ENCODE measurements at places on chromosomes 7 and 10.

DNA sequence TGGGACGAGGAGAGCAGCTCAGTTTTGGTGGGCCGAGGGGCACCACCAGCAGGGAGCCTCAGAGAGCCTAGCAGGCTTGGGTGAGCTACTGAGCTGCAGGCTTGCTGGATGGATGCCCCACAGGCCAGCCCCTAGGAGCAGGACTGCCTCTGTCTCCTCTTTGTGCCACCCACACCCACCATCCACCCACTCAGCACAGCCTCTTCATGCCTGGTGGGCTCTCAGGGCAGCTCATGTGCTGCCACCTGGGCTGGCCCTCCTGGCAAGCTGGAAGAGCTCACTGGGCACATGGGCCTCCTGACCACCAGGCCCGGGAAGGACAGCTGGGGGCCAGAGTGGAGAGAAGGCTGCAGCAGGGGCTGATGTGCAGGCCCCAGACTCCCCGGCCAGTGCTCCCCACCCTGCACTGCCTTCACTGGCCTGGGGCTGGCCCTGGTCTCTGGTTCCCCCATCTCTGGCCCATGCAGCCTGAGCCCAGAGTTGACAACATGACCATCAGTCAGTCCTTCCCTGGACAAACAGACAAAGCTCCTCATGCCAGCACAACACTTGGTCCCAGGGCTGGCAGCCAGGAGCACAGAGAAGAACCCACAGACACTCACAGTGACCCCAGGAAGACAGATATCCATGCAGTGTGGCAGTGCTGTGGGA lies 8.2 kb downstream of the RASGEF1A start:
- no peak for DNase-seq

GRCh38 chr7:98329100-98329790 lies 47.8 kb downstream of the BRI3 start:
- no peak for DNase-seq

DNA sequence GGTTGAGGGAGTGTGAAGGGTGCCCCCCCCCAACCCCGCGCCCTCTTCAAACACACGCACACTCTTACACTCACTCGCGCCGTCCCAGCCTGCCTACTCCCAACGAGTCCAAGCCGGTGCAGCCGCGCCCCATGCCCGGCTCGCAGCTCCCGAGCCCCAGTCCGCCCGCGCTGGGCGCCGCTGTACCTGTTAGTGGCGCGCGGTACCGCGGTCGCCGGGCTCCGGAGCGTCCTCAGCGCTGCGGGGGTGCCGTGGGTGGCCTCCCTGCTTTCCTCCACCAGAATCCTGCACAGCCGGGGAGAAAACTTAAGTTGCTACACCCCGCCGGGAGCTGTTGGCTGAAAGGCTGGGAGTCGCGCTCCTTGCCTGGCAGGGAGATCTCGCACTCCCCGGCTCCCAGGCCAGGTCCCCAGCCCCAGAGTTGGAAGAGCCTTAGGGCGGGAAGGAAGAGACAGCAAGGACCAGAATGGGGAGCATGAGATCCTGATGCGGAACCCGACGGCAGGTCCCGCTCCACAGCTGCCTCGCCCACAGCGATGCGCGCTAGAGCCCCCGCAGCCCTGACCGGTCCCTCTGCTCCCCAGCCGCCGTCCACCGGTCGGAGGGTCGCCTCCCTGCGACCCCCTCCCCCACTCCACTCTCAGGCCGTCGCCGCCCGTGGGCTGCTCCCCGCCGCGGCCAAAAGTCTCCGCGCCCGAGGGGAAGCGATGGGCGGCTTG lies 863 bp downstream of the ST8SIA6 start:
- peak; percentile 12 for DNase-seq

DNA sequence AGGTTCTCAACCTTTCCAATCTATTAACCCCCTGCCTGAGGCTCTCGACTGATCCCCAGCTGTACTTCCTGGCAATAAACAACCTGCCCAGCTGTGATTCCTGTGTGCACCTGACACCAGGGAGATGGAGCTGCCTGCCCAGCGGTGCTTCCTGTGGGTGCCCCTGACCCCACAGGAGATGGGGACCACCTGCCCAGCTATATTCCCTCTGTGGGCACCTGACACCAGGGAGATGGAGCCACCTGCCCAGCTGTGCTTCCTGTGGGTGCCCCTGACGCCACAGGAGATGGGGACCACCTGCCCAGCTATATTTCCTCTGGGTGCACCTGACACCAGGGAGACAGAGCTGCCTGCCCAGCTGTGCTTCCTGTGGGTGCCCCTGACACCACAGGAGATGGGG lies 184.0 kb downstream of the DIP2C start:
- DNase-seq: no peak

DNA sequence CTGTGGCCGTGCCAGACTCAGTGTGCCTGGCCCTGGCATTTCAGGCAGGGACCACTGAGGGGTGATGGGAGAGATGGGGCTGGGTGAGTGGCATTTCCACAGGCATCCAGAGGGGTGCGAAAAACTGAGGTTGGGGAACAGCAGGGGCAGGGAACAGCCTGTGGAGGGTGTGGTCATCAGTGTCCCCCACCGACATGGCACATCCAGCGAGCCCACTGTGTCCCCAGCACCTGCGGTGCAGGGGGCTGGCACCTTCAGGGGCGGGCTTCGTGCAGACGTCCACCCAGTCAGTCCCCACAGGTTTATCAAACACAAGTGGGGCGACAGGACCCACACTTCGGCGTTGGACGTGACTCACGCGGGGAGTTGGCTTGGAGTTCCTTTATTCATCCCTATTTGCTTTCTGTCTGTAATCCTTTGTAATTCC lies 14.8 kb downstream of the CUX1 start:
- no peak for DNase-seq

DNA sequence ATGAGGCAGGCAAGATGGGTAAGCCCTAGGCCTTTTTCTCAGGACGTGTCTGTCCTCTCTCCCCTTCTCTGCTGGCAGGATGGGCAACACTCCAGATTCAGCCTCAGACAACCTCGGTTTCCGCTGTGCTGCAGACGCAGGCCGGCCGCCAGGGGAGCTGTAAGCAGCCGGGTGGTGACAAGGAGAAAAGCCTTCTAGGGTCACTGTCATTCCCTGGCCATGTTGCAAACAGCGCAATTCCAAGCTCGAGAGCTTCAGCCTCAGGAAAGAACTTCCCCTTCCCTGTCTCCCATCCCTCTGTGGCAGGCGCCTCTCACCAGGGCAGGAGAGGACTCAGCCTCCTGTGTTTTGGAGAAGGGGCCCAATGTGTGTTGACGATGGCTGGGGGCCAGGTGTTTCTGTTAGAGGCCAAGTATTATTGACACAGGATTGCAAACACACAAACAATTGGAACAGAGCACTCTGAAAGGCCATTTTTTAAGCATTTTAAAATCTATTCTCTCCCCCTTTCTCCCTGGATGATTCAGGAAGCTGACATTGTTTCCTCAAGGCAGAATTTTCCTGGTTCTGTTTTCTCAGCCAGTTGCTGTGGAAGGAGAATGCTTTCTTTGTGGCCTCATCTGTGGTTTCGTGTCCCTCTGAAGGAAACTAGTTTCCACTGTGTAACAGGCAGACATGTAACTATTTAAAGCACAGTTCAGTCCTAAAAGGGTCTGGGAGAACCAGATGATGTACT lies 13.1 kb downstream of the PHKG1 start:
- peak; percentile 93 for DNase-seq

GRCh38 chr10:73871295-73872189 lies 2.8 kb downstream of the CAMK2G start:
- peak; percentile 39 for DNase-seq

DNA sequence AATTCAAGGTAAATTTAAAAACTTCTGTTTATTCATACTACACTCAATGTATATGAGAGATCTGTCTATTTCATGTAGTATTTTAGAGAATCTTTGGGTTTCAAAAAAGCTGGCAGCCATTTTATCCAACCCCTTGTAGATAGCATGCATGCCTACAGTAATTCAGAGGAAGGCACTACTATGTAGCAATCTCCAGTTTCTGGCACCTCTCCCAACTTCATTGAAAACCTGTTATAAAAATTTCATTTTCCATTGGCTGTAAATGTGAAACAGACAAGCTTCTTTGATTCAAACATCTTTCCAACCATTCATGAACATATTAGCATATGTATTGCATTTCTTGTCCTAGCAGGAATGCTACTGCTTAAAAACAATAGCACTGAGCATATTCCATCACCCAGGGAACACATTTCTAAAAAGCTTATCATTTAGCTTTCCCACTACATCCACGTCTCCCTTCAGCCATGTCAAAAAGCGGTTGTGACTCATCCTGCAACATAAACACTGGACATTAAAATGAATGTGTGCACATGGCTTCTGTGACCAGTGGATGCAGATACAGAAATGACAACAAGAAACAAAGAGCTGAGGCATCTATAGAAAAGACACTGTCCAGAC lies 330.4 kb upstream of the AOAH start:
- peak; percentile 52 for DNase-seq

DNA sequence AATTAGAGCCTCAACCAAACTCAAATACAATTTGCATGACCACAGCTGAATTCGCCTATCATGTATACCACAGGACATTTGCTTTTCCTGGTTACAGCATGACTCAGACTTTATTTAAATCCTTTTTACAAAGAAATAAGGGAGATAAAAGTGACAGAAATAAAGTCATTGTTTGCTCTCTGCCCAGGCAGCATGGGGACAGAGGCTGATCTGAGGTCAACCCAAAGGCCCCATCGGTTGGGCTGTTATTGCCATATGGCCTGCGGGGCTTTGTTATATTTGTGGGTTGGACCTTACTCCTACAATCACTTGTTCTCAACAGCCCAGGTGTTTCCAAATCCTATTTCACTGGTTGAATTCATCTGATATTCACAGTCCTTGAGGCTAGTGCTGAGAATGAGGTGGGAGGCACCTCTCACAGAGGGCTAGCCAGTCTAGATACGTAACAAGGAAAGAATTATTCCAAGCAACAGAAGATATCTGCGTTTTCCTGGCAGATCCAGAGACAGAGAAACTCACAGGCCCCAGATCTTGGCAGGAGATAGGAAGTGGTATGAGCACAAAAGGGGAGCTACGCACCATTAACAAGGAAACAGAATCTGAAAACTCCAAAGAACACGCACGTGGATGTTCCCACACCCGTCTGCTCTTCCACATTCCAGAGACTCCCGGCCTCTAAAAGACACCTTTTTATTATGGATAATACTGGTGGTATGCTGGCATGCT lies 117.3 kb downstream of the HIPK2 start:
- DNase-seq: no peak

DNA sequence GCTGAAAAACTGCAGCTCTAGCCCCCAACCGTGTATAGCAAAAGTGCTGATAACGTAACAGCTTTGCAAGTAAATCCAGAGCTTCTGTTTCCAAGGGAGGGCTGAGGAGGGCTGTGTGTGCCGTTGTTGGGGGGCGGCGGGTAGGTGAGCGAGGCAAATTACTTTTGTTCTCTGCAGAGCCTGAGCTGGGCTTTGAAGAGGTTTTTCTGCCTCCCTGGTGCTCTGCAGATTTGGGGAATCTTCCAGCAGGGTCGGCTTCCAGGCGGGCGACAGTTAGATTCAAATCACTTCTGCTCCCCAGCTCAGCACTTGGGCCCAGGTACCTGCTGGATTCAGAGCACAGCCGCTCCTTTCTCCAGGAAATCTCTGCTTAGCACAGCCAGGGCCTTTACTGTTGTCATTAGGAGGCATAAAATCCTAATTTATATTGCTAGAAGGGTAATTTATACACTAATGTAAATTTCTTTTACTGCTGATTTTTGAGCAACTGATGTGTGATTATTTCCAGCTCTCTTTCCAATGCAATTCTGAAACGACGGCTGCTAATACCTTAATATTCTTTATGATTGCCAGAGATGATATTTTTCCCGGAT lies 442.4 kb downstream of the TYW1 start:
- no peak for DNase-seq

GRCh38 chr7:129948338-129948737 lies 4.4 kb downstream of the UBE2H start:
- no peak for DNase-seq

DNA sequence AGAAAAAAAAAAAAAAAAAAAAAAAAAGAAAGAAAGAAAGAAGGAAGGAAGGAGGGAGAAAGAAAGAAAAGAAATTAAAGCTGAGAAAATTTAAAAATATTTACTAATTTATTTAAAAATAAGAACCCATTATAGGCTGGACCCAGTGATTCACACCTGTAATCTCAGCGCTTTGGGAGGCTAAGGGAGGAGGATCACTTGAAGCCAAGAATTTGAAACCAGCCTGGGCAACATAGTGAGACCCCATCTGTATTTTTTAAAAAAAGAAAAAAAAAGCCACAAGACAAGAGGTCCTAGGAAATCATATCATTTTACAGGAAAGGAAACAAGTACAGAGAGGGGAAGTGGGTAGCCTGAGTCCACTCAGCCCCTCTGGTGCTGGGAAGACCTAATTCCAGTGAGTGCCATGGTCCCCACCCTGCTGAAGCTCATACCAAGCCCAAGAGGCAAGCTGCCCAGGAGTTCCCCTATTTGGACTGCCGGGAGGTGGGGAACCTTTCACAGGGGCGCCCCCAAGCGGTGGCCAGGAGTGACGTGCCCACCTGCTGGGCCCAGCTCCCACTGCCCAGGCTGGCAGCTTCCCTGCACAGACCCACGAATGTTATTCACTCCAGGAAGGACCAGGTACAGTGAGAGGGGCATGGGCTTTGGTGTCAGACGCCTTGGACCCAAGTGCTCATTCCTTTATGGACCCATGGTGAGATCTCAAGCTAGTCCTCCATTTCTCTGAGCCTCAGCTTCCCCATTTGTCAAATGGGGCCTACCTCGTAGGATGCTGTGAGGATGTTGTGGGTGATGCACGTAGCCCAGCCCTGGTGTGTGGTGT lies 133.6 kb downstream of the ZMIZ1 start:
- DNase-seq: no peak

DNA sequence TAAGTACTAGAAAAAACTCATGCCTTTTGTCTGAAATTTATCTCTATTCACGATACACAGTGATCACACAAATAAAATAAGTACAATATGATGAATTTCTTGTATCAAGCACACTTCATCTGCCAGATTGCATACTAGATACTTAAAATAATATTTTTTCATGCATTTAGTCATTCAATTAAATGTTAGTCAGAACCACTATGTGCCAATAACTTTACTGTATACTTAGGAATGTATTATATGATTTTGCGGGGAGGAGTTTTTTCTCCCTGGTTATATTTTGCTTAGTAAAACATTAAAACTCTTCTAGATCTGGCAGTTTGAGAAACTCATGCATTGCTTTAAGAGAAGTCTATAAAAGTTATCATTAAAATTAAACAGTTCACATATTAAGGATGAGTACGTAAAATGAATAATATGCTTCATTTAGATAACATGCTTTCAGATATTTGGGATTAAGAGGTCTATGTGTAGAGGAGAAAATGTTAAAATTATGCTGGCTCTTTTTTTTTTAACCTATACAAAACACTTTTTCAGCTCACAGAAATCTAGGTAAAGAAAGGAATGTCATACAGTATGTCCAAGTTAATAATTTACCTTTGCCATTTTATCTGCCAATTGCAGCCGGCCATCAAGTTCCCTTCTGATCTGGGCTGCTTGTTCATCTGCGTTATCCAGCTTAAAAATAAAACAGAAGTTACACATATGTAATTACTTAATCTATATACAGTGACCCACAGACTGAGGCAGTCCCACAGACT lies 70.1 kb downstream of the RNF133 start:
- no peak for DNase-seq

- no peak for DNase-seq
Observed at GRCh38 chr10:96767611-96768010, 47.3 kb upstream of the PIK3AP1 start.
